ENCODE measurements at places on chromosomes 11 and 22.

GRCh38 chr22:47608421-47608820 lies 846.0 kb downstream of the TBC1D22A start:
- DNase-seq = no peak

GRCh38 chr22:45102896-45103420 lies 60.8 kb upstream of the NUP50 start:
- no peak for DNase-seq

- no peak for DNase-seq
Measured at GRCh38 chr11:492427-493226, 14.4 kb downstream of the RNH1 start.

DNA sequence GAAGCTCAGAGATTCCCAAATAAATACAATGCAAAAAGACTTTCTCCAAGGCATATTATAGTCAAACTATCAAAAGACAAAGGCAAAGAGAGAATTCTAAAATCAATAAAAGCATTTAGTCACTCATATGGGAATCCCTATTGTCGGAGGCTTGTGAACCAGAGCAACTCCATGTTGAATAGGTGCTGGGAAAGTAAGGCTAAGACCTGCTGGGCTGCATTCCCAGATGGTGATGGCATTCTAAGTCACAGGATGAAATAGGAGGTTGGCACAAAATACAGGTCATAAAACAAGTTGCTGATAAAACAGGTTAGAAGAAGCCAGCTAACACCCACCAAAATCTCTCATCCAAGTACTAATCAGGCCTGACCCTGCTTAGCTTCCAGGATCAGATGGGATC lies 84.5 kb downstream of the JRKL start:
- DNase-seq = no peak
